Stimulated activated CD4-positive, alpha-beta T cell treated with anti-CD3 and anti-CD28 coated beads, Interleukin-2, amount 100 ng/mL, for 4 hours (primary cell): ENCODE measurements at places on chromosomes 16 and 17.

DNA sequence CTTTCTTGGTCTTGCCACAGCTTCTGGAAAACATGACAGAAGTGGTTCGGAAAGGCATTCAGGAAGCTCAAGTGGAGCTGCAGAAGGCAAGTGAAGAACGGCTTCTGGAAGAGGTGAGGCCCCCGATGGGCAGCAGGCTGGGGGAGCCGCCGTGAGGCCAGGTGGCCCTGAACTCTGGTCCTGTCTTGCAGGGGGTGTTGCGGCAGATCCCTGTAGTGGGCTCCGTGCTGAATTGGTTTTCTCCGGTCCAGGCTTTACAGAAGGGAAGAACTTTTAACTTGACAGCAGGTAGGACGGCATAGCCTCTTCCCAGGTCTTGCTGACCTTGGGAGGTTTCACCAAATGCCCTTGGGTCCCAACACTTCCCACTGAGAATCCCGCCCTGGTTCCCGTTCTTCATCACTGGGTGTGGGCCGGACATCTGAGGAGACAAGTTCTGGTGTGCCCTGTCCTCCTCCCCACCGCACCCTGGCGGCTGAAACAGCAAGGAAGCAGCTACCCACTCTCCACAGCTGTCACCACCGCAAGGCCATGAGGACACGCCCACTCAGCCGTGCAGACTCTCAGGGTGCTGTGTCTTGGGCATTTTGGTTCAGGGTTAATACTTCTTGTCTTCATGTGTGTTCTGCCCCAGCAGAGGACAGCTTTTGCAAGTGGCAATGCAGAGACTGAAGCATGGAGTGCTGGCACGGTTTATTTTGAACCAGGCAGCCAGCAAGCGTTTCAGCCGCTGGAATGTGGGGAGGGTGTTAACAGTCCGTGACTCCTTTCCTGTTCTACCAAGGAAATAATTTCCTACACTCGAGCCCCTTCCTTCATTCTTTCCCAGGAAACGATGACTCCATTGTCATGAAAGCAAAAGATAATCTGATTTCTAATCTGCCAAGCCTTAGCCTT, 21.4 kb downstream of the NTAN1 start:
- no peak for DNase-seq

DNA sequence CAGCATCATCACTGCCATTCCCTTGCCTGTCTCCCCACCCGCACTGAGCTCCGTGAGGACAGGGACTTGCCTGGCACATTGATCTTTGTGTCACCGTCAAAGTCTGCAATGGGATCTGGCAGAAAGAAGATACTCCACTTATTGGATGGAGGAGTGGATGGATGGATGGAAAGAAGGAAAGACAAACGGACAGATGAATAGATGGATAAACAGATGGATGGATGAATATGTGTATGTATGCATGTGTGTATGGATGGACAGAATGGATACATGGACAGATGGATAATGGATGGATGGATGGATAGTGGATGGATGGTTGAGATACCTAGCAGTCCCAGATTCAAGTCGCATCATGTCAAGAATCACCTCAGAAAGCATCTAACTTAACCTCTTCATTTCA, 99.9 kb downstream of the SDK2 start:
- DNase-seq, result no peak

- DNase-seq, result no peak
These were observed 19.3 kb downstream of the CARHSP1 start for GRCh38 chr16:8849411-8850011.

DNA sequence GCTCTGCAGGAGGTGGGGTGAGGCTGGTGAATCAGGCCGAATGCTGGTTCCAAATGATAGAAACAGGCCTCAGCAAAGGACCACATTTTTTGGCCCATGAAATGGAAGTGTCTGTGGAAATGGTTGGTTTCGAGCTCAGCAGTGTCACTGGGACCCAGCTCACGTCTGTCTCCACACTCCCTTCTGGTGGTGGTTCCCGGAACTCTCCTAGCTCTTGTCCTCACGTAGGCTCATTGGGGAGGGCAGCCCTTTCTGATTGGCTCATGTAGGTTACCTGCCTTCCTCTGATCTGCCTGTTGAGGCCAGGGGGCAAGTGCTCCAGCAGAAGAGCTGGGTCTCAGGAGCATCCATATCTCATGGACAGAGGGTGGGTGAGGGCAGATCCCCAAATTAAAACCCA, 4.0 kb downstream of the ALG1 start:
- DNase-seq, result no peak
